CMK (cell line): ENCODE measurements at places on chromosomes 13 and 19.

DNA sequence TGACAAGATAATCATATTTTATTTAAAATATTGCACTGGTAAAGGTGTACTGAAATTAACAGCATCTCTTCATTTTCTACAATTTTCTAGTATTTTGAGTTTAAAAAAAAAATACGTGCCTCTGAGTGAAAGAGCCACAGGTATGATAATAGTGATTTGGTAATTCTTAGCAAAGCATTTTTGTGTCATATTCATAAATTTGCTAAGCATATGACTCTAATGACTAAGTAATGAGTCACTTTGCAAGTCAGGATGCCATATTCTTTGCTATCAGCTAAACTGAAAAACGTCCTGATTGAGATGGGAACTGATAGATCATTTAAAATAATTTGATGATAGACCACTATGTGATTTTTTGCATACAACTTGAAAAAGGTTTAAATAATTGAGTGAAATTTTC, 136.1 kb upstream of the IRS2 start:
- no peak for DNase-seq

GRCh38 chr13:110875241-110875640, 39.6 kb downstream of the ANKRD10 start:
- DNase-seq: no peak

DNA sequence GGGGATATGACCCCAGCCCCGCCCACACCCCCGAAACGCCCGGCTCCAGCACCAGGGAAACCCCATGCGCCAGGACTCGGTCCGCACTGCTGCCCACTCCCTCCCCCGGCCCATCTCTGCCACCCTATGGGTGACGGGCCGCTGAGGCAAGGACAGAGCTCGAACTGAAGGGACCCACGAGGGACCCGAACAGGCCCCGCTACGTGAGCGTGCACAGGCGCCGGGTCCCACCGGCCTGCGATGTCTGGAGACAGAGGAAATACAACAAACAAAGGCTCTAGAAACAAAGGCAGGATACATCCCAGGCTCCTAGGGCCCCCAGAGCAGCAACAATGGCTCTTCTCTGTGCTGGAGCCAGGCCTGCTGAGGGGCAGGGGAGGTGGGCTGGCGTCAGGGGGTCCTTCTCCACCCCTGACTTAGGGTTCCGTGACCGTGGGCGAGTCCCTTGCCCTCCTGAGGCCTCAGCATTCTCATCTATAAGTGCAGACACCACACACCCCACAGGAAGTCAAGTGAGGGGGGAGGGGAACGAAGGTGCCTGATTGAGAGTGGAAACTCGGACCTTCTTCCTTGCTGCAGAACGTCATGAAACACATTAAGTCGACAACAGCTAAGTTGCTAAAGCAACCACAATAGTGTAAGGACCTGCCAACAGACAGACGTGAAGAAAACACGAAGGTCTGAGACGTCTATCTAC, 3.1 kb downstream of the ABHD17A start:
- no peak for DNase-seq

DNA sequence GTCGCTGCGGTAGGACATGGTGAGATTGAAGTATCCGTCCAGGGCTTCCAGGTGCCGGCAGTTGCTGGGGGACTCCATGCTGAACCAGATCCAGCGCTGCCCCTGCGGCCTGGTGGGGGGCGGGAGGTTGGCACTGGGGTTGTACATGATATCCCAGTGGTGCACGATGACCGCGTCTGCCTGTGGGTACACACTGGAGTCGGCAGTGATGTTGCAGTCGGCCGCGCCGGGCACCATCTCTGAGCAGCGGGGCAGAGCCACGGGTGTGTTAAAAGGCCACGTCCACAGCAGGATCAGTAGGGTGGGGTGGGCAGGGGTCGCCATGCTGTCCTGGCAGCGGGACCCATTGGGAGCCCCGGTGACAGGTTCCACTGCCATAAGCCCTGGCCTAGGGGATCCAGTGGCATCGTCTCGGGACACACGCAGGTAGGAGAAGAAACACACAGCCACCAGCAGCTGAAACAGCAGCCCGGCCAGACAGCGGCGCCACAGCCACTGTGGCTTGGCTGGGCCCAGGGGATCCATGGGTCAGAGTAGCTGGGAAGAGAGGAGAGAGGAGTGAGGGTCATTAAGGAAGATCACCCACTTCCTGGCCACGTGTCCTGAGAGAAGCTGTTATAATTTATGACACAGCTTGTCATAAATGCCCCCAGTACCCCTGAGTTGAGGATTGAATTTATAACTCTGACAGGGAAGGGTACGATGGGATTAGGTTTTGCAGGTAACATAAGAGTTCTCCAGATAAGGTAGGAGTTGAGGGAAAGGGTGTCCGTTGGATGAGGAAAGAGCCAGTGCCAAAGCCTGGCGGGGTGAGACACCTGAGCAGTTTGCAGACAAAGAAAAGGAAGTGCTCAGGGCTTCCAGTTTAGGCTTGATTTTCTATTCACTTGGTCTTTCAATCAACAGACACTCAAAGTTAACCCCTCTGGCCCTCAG, 2.9 kb downstream of the FUT5 start:
- no peak for DNase-seq

GRCh38 chr13:75302071-75302698, 179.8 kb downstream of the TBC1D4 start:
- DNase-seq: no peak
